ENCODE measurements at places on chromosomes 4 and X.

DNA sequence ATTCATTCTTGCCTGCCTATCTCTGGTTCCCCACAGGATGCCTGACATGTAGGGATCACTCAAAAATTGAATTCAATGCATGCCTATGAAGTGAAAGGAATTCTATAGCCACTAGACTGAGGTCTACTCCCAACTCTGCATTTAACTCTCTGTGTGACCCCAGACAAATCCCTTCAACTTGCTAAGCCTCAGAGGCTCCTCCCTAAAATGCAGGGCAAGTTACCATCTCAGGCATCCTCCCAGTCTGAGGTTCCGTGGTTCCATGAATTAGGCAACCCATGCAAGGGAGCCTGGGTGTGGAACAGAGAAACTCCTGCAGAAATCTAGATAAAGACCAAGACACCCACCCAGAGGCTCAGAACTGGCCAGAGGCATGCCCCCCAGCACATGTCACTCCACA, 6.6 kb downstream of the SRPX start:
- DNase-seq = no peak

DNA sequence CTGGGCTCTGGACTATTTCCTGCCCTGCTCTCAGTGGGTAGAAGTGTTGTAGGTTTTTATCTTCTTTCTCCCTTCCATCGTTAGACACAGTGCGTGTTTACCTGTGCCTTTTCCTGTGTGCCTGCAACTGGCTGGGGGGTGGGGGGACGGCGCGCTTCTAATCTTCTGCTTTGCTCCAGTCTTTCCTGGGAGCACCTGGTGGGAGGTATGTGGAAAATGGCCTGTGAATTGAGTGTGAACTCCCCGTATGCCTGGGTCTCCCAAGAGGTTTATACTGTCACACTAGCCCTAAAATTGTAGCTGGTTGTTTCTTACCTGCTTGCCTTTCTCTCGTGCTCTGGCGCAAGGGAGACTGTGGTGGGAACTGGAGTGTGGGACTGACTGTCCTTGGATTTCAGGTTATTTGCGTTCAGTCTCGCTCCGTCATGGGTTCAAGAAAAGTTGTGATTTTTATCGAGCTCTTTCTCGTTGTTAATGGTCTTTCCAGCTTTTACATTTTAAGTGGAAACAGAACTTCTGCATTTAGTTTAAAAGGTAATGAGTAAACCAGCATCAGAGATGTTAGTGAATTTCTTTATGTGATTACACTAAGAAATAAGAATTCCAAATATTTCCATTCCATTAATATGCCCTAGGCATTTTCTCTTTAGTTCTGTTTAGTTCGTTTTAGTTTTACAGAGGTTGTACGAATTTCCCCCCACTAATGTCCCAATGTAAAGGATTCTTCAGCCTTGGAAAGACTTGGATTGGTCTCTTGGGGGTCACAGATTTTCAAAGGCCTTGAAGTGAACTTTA, 15.3 kb downstream of the MRPL1 start:
- DNase-seq = no peak

DNA sequence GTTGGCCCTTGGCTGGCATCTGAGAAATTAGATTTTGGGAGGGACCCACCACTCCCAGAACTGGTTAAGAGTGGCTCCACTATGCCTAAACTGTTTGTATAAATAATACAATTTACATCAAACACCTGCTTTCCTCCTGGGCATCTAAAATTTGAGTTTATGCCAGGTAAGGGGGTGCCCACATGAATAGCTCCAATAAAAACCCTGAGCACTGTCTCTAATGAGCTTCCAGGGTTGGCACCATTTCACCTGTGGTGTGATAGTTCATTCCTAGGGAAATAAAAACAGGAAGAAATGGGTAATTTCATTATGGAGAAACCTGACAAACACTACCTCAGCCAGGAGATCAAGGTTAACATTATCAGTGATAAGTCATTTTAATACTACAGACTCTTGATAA, 119.7 kb downstream of the FRYL start:
- DNase-seq = no peak

DNA sequence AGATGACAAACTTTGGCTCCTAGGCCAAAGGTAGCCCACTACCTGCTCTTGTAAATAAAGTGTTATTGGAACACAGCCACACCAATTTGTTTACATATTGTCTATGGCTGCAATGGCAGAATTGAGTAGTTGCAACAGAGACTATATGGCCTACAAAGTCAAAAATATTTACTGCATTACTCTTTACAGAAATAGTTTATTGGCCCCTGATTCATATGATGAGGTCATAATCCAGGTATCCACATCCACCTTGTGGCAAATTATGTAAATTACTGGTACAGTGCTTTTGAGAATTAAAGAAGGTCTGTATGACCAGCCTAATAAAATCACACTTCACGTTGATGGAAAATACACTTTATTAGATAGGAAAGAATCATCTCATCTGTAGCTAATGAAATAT, 337.0 kb upstream of the DDX53 start:
- no peak for DNase-seq

DNA sequence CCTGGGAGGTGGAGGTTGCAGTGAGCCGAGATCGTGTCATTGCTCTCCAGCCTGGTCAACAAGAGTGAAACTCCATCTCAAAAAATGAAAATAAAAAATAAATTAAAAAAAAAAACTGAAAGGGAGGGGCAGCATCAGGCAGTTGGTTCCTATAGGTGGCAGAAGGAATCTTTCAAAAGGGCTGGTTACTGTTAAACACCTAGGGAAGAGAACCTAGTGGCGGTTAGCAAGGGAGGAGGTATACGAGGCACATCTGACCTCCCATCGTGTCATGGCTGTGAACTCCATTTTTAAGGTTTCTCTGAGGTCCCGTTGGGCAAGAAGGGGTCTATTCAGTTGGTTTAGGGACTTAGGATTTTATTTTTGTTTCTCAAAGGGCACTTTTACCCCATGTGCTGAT, 150.1 kb downstream of the SLC7A11 start:
- DNase-seq = no peak

DNA sequence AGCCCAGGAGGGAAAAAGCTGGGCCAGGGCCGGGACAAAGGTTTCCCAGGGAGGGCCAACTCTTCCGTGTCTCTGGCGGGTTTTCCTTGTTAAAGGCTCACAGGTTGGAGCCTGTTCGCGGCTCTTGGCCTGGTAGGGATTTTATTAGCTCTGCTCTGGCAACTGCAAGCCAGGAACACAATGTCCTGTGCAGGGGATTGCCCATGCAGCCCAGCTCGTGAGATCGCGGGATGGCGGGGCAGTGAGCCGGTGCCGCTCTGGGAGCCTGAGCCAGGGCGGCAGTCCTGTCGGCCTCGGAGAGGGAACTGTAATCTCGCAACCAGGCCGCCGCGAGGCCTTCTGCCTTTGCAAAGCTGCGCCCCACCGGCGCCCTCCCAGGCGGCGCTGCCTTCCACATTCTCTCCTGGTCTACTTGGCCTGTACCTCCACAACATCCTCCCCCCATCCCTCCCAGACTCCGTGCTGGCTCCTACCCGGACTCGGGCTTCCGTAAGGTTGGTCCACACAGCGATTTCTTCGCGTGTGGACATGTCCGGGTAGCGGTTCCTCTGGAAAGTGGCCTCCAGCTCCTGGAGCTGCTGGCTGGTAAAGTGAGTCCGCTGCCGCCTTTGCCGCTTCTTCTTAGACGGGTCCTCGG, 2.1 kb downstream of the PITX2 start:
- DNase-seq = no peak
